ENCODE measurements at places on chromosomes 2 and 18. TPM values are rescaled to one million over a fixed set of nuclear protein-coding genes. Genes with fewer than 3 reads are reported as not detected.

VAMP5 gene
- total RNA-seq, result 8.9 TPM

DNA sequence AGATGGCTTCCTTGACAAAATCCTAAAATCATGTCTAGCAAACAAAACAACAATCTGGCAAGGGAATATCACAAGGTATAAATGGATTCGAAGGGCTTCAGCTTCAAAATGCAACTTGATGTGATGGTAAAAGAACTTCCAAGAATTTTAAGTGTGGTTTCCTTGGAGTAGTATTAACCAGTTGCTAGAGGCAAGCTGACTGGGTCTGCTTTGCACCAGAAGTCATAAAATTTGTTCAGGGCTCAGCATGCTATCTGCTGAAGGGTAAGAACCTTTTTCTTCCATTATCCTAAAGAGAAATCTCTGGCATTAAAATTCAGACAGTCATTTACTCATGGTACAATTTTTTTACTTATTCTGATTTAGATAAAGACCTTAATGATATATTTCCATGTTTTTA is 516.7 kb downstream of the TXNL1 start:
- DNase-seq, result no peak

CFAP221 gene
- 0.20 TPM for total RNA-seq

PKDCC gene
- total RNA-seq, result 48.9 TPM

- DNase-seq, result no peak
Observed at GRCh38 chr2:72824224-72824842, 1.5 kb downstream of the EXOC6B start.

Data from skin of body (tissue), 3 donors.